AG04450 (cell line): ENCODE measurements at places on chromosomes 16 and 17.

DNA sequence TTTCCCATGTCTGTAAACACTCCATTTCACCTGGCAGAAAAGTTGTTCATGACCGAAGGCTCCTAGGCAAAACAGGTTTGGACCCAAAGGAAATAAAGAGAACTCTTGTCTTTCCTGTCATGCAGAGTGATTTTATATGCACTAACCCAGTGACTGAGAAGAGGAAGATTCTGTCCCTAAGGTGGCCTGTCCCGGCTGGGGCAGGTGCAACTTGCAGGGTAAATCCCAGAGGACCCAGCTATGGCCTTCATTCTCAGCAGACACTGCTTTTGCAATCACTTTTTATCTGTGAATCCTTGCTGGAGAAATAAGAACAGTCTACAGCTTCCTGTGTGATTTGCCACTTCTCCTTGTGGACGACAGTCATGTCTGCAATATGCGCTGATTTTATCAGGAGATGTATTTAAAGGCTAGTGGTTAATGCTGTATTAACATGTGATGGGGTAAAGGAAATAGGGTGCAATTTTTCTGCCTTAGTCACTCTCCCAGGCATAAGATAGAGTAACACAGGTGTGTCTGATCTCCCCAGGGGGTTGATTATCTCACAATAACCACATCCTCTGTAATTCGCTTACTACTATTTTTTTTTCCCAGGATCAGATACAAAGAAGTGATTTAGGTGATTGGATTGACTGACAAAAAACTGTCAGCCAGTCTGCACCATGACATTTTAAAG is 696.8 kb upstream of the SOX9 start:
- peak; percentile 32 for DNase-seq

GRCh38 chr17:78338486-78339259 is 21.2 kb downstream of the SOCS3 start:
- no peak for DNase-seq

DNA sequence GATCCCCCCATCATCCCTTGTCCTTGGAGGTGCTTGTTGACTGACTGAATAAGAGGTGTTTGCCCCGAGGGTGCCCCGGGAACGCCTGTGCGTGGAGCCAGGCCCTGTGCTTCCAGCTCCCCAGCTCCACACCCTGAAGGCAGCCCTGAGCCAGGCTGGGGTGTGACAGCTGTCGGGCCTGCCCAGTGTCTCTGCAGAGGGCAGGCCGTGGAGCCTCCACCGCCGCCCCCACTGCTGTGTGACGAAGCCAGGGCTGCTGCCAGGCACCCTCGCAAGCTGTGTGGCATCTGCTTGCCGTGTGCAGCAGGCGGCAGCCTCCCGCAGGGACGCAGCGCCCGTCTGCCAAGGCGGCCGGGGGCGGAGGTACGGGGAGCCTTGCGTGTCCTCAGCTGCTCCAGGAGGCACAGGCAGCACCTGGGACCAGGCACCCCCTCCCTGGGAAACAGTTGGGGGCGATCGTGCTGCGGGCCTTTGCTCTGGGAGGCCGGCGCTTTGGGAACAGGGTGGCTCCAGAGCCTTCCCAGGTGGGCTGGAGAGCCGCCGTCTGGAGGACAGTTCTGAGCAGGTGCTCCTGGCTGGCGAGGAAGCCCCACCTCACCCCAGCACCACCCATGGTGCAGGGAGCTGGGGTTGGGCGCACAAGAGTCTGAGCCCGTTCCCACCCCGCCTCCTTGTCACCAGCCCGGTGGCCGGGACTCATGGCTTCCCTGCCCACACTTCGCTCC is 26.6 kb downstream of the GSE1 start:
- no peak for DNase-seq

DNA sequence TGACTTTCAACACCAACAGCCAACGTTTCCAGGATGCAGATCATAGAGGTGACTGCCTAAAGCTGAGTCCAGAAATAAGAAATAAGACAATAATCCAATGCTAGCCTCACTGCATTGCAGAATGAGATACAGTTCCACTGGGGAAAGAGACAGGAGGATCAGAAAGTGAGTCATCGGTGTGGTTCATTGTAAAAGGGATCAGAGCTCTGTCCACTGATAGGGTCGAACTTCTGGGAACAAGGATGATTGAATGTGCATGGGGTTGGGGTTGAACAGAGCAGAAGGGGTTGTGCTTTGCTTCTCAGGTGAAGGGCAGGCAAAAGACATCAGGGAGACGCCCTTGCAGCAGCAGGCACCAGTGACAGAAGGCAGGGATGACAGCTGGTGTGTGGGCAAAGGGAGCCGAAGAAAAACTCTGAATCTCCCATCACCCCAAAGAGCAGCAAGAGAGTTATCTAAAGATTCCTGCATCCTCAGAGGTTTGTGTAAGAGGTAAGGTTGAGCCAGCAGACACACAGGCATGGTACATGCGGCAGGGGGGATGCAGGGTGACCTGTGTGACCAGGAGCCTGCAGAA is 16.4 kb downstream of the CLEC10A start:
- DNase-seq: no peak

- no peak for DNase-seq
Measured at GRCh38 chr16:67456391-67457081, 24.4 kb downstream of the ATP6V0D1 start.

- no peak for DNase-seq
Measured at GRCh38 chr17:40558300-40558889, 6.9 kb downstream of the CCR7 start.

- no peak for DNase-seq
Measured at GRCh38 chr16:30185683-30186421, 2.5 kb downstream of the CORO1A start.

GRCh38 chr17:59165933-59166342 is 10.4 kb downstream of the PRR11 start:
- no peak for DNase-seq

GRCh38 chr16:57151369-57151768 is 34.5 kb downstream of the PSME3IP1 start:
- no peak for DNase-seq

GRCh38 chr17:34055606-34056005 is 199.5 kb upstream of the CCL2 start:
- no peak for DNase-seq

- no peak for DNase-seq
Measured at GRCh38 chr16:75506107-75506506, 10.9 kb upstream of the CHST6 start.

DNA sequence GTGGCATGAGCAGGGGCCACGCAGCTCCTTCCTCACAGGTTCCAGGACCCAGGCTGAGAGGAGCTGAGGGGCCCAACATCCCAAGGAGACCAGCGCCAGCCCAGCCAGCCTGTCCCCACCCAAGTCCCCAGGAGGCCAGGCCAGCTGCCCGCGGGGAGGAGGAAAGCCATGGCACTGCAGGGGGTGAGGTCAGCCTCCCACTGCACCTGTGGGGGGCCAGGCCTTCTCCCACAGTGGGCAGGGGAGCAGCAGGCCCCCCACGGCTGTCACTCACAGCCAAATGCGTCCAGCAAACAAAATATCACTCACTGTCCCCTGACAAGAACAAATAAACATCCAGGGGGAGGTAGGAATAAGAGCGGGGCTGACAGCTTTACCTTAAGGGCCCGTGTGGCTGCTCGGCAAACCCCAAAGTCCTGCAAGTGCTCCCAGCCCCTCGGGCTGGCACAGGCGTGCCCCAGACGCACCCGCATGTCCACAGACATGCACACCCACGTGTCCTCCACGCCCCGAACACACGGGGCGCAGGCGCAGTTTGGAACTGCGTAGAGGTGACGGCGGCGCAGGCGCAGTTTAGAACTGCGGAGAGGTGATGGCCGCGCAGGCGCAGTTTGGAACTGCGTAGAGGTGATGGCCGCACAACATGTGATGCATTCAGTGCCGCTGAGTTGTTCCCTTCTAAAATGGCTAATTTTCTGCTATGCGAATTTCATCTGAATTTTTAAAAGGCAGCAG is 291.1 kb downstream of the FOXL1 start:
- no peak for DNase-seq

GRCh38 chr17:57453841-57454425 is 197.6 kb downstream of the MSI2 start:
- no peak for DNase-seq

DNA sequence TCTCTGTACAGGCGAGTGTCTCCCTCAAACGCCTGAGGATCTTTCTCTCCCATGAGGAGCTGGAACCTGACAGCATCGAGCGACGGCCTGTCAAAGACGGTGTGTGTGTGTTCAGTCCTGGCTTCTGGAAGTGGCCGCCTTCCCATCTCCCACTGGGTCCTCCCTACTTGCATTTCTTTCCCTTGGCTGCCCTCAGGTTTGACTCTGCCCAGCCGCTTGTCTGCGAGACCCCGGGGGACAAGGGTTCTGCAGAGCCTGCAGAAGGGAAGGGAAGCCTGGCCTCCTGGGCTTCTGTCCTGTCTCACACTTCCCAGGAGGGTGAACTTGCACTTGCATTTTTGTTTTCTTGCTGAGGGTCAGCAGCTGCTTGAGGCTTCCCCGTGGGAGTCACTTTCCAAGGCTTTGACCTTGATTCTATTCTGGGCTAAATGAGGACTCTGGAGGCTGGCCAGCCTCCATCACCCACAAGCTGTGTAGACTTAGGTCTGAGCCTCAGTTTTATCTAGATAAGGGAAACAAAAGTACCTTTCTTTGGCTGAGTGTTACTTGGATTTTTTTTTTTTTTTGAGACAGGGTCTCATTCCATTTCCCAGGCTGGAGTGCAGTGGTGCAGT is 122.3 kb downstream of the ABCC1 start:
- no peak for DNase-seq

- DNase-seq: no peak
Measured at GRCh38 chr17:9443811-9444210, 131.8 kb downstream of the STX8 start.

DNA sequence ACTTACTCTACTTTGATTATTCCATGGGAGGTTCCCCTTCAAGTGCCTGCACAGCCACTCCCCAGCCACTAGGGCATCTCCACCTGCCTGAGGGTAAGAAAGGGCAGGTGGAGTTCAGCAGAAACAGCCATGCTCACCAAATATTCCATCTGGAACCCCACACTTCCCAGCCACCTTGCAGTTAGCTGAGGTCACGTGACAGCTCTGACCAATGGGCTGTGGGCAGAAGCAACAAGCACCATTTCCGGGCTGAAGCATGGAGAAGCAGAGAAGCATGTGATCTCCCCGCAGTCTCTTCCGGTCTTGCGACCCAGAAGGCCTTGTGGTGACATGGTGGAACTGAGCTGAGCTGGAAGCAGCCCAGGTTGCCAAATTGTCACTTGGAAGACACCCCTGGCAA is 108.6 kb downstream of the CCT6B start:
- no peak for DNase-seq

GRCh38 chr17:16486373-16487250 is 5.4 kb downstream of the LRRC75A start:
- no peak for DNase-seq
